ENCODE measurements at places on chromosomes 12 and 14.

GRCh38 chr12:112480931-112481330, 62.2 kb downstream of the PTPN11 start:
- no peak for DNase-seq

GRCh38 chr14:69042299-69042698, 63.2 kb upstream of the ACTN1 start:
- no peak for DNase-seq

GRCh38 chr12:82781309-82781997, 94.7 kb downstream of the TMTC2 start:
- DNase-seq = no peak

DNA sequence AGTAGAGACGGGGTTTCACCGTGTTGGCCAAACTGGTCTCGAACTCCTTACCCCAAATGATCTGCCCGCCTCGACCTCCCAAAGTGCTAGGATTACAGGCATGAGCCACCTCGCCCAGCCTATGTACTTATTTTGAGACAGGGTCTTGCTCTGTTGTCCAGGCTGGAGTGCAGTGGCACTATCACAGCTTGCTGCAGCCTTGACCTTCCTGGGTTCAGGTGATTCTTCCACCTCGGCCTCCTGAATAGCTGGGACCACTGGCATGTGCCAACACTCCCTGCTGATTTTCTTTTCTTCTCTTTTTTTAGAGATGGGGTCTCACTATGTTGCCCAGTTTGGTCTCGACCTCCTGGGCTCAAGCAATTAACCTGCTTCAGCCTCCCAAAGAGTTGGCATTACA, 14.0 kb upstream of the HNF1A start:
- no peak for DNase-seq

GRCh38 chr14:61754627-61755381, 7.4 kb upstream of the SNAPC1 start:
- no peak for DNase-seq

DNA sequence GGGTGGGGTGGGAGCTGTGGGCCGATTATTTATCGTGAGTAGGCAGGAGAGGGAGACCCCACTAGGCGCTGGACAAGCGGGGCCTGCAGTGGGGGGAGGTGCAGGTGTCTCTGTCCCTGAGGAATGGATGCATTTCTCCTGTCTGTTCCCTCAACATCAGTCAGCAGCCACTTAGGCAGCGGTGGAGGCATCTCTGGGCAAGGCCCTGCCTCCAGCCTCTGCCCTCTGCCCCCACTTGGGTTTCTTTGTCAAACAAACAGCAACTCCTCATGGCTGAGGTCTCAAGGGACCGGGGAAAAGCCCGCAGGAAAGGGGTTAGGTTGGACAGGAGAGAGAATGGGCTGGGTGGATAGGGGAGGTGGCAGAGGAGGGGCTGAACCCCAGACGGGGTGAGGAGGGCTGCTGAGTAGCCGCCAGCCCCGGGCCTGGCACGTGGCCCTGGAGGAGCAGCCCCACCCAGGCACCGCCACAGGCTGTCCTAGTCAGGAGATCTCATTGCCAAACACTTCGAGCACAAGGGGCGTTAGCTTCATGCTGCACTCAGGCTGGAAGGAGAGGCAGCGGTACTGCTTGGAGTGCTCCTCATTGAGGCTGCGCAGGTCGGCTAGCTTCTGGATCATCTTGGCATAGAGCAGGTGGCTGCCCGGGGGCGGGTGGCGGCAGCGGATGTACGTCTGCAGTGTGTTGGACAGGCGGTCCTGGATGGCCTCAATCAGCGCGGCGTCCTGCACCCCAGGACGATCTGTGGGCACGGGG, 24.7 kb upstream of the HDAC7 start:
- no peak for DNase-seq

DNA sequence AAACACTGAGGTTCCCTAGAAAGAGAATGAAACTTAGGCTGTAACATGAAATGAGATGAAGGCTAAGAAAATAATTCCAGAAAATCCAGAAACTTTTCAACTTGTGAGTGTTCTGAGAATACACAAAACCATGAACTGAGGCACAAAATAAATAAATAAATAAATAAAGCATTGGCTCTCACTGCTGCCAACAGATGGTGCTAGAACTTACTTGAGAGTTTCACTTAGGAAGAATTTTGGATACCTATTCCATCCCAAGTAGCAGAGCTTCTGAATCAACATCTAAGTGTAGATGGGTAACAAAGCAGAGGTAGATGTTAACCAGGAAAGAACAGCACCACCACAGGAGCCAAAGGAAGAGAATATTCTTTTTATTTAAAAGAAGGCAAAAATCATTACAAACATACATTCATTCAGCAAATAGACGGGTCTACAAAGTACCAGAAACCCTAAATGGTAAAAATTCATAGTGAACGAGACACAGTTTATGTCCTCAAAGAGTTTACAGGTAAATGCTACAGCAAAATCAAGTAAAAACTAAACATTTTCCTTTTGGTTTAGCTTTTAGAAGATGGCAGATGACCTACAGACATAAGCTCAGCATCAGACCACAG, 16.7 kb downstream of the EPS8 start:
- DNase-seq = no peak

- DNase-seq = no peak
Observed at GRCh38 chr14:74954232-74954946, 1.0 kb downstream of the PGF start.

Measured in activated CD4-positive, alpha-beta T cell treated with anti-CD3 and anti-CD28 coated beads for 4 hours (primary cell).